Smooth muscle cell of the pulmonary artery (primary cell): ENCODE measurements at places on chromosomes 7 and 10. TPM values are rescaled to one million over a fixed set of nuclear protein-coding genes. Genes with fewer than 3 reads are reported as not detected.

GNAT3 gene
- total RNA-seq = not detected in 2 replicates

HOXA10 gene
- 0.78 TPM in 1 of 2 replicates, not detected in the other for total RNA-seq

TLX1 gene
- not detected in 2 replicates for total RNA-seq

AFAP1L2 gene
- 0.17 and 1.2 TPM in 2 replicates for total RNA-seq

TBC1D12 gene
- total RNA-seq = 9.8 and 15.5 TPM in 2 replicates

KIAA1549 gene
- total RNA-seq = 0.85 and 1.6 TPM in 2 replicates

OR2A42 gene
- total RNA-seq = 0.03 TPM in 1 of 2 replicates, not detected in the other

HNRNPH3 gene
- total RNA-seq = 26.4 and 32.9 TPM in 2 replicates

GOLGA7B gene
- total RNA-seq = under 0.01 and 0.03 TPM in 2 replicates
